ENCODE measurements at places on chromosomes 6 and 20. TPM values are rescaled to one million over a fixed set of nuclear protein-coding genes. Genes with fewer than 3 reads are reported as not detected.

The FOXA2 gene
- total RNA-seq: 3.1 TPM

GRCh38 chr6:4344317-4344899, 209.0 kb upstream of the ECI2 start:
- H3K36me3 ChIP-seq: no peaks in the 10 kb centered on the region
- no peak overlapping the region for H3K4me3 ChIP-seq

GRCh38 chr6:40620574-40621240, 33.5 kb upstream of the LRFN2 start:
- H3K4me3 ChIP-seq: no peak overlapping the region
- peaks cover 2% of the 10 kb centered on the region for H3K36me3 ChIP-seq
- no peaks in the 10 kb centered on the region for H3K27me3 ChIP-seq
- no peak overlapping the region for H3K27ac ChIP-seq
- no peaks in the 10 kb centered on the region for H3K4me1 ChIP-seq
- no peak for DNase-seq

DNA sequence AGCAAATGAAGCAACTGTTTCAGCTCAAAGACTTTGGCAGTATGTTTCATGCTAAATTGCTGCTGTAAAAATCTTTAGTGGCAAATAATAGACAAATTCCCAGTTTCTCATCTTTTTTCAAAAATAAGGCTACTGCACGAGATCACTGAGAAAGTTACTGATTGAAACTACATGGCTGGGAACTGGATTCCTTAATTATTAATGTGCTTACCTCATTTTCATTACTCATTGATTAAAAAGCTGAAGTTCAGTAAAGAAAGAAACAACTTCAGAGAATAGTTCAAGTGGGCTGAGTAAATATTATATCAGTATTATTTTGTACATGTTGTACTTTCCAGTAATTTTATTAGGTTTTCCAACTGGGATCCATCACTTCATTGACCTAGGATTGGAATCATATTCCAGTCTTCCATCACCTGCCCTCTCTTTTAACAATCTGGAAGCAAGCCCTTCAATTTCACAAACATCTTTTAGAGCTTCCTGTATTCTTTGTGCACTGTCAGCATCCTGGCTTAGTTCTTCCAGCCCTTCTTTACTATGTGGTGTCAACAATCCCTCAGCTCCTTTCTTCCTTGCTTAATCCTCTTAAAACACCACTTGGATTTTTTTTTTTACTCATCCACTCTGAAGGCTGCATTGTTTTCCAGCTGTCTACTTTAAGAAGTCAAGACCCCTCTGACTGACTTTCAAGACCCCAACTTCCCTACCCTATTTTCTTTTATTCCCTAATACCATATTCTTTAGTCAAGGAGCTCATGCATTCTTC, 4.3 kb downstream of the MEI4 start:
- no peaks in the 10 kb centered on the region for H3K4me1 ChIP-seq
- DNase-seq: no peak
- no peak overlapping the region for H3K27ac ChIP-seq
- H3K36me3 ChIP-seq: no peaks in the 10 kb centered on the region

DNA sequence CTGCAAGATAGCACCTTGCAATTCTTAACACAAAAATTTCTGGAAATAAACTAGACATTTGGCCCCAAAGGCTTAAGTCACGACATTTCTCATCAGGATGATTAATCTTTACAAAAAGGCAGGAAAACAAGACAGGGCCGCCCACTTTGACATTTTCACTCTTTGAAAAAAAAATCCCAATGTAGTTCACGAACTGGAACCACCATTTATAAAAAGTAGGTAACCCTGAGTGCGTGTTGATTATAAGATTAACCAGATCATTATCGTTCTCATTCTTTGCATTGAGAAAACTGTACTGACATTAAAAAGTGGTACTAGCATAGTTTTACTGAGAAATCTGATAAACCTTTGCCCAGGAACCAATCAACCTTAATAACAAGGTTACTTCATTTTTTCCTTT, 108.8 kb downstream of the HUS1B start:
- no peak overlapping the region for H3K4me3 ChIP-seq
- H3K27ac ChIP-seq: no peak overlapping the region
- H3K27me3 ChIP-seq: no peaks in the 10 kb centered on the region

DNA sequence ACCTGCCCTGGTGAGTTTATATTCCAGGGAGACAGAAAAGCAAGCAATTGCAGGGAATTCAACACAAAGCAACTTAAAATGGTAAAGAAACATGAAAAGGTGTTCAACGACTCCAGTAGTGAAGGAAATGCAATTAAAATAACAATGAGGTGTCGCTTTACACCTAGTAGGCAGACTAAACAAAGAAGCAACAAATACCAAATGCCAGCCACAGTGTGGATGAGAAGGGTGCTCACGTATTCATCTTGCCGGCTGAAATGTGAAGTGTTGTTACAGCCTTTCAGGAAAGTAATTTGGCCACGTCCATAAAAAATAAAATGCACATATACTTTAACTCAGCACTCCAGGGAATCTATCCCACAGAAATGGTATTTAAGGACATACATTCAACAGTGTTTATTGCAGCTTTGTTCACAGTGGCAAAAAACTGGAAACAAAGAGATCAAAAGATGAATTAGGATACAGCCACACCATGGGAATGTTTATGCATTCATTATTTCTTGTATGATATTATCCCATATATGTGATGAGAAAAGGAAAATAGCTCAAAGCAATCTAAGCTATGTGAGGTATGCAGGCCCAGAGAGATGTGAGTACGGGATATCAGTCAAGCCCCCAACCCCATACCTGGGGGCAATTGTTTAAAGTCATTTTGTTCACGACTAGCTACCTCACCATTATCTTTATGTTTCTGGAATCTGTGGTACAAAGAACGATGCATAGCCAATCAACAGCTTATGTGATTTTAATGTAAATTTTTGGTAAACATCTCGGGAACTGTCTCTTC, 266.0 kb upstream of the SOX4 start:
- H3K4me3 ChIP-seq: peak overlapping the region; percentile 41
- peak; percentile 20 for DNase-seq
- H3K4me1 ChIP-seq: peaks cover 23% of the 10 kb centered on the region

DNA sequence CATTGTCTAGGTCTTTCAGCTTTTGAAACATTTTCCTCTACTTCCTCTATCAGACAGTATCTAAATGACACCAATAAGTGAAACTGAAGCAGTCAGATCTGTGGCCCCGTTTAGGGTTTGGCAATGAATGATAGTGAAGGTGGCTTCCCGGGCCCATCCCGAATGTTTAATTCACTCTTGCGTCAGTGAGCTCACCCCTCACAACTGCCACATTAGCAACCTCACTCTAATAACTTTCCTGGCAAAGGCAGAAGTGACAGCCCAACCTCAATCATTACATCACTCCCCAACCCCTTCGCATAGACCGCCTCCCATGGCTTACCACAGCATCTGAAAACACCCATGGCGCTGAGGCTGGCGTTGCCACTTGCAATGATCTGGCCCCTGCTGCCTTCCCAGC, 92.4 kb upstream of the CD83 start:
- H3K4me1 ChIP-seq: peaks cover 31% of the 10 kb centered on the region
- H3K4me3 ChIP-seq: no peak overlapping the region
- H3K27ac ChIP-seq: no peak overlapping the region
- peaks cover 21% of the 10 kb centered on the region for H3K27me3 ChIP-seq
- no peak for DNase-seq

DNA sequence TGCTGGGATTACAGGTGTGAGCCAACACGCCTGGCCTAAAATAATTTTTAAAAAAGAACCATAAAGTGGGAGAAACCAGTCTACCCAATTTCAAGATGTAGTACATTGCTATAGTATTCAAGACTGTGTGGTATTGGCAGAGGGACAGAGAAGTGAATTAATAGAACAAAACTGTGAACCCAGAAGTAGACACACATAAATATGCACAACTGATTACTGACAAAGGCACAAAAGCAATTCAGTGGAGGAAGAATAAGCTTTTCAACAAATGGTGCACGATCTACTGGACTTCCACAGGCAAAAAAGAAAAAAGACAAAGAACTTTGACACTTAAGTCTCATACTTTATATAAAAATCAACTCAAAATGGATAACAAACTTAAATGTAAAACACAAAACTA, 15.5 kb downstream of the ZBTB2 start:
- H3K4me3 ChIP-seq: no peak overlapping the region
- DNase-seq: no peak
- H3K27ac ChIP-seq: peak overlapping the region; percentile 86
- no peaks in the 10 kb centered on the region for H3K27me3 ChIP-seq
- H3K36me3 ChIP-seq: 0 out of 2 replicates have a peak, but pooled peaks cover 4% of the 10 kb centered on the region
